ENCODE measurements at places on chromosomes 1 and 21.

DNA sequence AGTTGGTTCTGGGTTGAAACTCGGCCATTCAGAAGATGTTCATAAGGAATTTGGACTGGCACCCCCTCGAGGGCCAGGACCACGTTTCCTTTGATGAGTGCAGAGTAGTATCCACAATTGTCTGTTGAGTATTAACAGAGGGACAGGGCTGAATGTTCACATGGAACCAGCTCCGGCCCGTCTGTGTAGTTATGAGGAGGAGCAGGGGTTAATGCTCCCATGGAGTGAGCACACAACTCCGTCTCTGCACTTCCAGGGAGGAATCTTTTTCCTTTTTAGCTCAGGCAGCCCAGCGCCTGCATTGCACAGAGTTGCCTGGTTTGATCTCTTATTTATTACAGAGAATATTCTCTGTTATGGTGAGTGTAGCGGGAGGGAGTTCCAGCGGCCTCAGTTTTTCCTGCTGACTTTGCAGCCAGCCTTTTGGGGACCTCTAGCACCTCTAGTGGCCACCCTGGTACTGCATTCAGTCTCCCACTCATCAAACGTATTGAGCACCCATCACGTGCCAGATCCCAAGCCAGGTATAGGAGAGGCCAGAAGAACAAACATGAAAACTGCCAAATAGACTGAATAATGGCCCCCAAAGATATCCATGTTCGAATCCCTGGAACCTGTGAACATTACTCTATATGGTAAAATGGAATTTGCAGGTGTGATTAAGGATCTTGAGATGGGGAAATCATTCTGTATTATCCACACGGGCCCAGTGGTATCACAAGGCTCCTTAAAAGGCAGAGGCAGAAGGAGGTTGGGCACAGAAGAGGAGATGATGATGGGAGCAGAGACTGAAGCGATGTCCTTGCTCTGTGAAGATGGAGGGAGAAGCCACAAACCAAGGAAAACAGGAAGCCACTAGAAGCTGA is 167.7 kb upstream of the CSF3R start:
- ATAC-seq = peak; percentile 36

DNA sequence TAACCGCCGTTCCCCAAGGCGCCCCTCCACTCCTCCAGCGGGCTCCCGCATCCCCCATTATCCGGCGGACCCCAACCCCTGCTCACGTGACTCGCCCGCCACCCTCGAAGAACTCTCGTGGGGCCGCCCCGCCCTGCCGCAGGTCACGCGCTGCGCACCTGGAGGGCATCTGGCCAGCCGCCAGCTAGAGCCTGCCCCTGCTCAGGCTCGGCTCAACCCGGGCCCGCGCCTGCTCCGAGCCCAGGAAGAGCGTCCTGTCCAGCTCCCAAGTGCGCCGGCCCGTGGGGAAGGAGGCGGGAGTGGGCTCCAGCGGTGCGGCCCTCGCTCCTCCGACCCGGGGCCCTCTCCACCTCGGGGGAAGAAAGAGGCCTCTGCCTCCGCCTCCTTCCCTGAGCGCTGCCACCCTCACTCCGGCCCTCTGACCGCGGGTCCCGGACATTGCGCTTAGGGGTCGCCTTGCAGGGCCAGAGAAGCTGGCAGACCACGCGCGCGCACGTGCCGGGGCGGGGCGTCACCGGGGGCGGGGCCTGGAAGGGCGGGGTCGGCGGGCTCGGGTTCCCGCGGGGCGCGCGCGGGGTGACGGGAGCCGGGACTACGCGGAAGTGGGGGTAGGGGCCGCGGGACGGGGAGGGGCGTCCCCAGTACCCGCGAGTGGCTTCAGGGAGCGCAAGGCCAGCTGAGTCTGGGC is 28.4 kb downstream of the HMGN2 start:
- ATAC-seq = peak; percentile 88

DNA sequence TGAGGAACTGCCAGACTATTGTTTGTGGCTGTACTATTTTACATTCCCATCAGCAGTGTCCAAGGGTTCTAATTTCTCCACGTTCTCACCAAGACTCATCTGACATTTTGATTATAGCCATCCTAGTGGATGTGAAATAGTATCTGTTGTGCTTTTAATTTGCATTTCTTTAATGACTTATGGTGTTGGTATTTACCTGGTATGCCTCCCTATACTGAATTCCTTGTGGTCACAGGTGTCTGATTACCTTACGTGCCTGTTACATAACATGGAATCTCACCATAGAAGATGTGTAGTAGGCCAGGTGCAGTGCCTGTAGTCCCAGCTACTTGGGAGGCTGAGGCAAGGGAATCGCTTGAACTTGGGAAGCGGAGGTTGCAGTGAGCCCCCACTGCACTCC is 13.5 kb downstream of the ZYG11A start:
- ATAC-seq = no peak

GRCh38 chr1:26127235-26128163 is 15.9 kb downstream of the PDIK1L start:
- ATAC-seq = no peak

GRCh38 chr1:31695327-31695726 is 8.5 kb downstream of the COL16A1 start:
- ATAC-seq = no peak

DNA sequence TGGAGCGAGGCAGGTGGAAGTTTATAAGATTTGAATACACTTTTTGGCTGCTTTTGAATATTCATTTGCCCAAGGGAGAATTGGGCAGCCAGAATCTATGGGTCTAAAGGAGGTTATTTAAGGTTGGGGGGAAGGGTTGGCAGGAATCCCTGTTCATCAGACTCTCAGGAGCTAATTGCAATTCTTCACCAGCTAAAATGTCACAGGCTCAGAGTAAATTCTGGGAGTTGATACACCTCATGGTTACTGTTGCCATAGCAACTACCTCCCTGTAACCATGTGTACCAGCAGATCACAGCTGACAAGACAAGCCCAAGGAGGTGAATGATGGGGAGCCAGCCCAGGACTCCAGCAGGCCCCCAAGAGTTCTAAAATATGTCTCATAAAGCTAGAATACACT is 75.5 kb downstream of the CAMK2N1 start:
- no peak for ATAC-seq

DNA sequence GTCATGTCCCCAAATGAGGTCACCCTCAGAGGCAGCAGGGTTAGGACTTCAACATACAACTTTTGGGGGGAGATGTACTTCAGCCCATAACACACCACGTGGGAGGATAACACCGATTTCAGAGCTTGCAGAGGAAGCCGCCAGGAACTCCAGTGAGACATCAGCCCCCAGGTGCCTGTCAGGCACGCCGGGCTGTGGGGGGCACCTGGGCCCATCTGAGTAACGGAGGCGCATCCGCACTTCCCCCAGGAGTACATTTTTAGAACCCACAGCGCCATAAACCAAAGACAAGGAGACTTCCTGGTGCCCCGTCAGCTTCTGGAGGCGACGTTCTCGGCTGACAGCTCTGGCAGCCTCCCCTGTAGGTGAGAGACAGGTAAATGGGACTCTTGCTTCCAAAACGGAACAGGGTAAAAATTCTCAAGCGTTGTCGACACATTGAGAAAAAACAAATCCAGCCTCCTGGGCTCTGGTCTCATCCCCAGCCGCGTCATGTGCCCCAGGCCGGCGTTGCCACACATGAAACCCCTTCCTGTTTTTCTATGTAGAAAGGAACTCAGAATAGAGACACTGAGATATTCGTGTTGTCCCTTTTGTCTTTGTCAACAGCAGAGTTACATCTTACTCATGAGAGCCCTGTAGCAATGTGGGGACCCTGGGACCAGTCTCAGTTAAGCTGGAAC is 93.3 kb downstream of the PDE9A start:
- ATAC-seq = no peak

GRCh38 chr1:183152180-183152579 is 33.9 kb upstream of the LAMC2 start:
- ATAC-seq = no peak

DNA sequence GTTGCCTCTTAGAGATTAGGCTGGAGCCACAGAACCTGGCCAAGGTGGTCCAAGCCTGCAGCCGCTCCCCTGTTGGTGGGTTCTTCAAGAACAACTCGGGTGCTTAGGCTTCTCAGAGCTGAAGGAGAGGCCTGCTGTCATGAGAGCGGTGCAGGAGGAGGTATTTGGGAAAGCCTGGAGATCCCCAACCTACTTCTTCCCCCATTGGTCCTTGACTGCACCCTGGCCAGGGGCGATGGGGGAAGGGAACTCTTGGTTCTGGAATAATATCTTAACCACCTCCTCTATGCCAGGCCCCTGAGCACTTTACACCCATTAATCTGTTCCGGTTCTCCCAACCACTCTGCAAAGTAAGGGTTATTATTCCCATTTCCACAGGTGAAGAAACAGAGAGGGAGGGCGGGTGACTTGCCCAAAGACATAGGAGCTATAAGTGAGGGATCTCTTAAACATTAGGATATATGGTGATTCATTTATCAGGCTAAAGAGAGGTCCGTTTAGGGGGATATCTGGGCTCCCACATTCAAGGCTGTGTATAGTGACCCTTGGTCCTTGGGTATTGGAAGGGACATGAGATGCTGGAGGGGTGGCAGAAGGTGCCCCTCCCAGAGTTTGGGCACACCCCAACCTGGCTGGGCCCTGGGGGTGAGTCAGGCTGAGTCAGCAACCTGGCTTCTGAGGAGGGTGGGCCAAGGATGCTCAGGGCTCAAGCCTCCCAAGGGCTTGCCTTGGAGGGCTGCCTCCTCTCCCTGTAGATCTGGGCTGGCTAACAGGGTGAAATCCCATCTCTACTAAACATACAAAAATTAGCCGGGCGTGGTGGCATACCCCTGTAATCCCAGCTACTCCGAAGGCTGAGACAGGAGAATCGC is 5.2 kb downstream of the TRNP1 start:
- no peak for ATAC-seq

DNA sequence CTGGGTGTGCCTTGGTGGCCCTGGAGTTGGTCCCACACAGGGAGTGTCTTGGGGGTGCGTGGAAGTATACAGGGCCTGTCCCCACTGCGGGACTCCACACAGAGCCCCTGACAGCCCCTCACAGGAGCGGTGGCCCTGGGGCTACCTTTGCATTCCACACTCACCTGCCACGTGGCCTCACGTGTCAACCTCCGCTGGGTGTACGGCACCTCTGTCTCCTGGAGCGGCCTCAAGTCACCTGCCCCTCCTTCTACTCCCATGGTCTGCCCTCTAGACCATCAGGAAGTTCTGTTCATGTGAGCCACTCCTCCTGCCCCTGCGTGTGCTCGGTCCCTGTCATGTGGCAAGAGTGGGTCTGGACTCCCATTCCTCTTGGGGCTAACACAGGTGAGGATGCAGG is 58.6 kb downstream of the FAAP20 start:
- no peak for ATAC-seq

DNA sequence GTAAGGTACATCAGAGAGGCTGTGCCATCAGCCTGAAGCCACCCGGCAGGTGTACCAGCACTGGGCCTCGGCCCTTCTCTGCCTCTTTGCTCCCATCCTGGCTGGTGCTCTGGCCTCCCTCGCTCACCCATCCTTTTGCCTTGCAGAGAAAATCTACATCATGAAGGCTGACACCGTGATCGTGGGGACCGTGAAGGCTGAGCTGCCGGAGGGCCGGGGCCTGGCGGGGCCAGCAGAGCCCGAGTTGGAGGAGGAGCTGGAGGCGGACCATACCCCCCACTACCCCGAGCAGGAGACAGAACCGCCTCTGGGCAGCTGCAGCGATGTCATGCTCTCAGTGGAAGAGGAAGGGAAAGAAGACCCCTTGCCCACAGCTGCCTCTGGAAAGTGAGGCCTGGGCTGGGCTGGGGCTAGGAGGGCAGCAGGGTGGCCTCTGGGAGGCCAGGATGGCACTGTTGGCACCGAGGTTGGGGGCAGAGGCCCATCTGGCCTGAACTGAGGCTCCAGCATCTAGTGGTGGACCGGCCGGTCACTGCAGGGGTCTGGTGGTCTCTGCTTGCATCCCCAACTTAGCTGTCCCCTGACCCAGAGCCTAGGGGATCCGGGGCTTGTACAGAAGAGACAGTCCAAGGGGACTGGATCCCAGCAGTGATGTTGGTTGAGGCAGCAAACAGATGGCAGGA is 24.5 kb upstream of the TNFRSF1B start:
- ATAC-seq = no peak

DNA sequence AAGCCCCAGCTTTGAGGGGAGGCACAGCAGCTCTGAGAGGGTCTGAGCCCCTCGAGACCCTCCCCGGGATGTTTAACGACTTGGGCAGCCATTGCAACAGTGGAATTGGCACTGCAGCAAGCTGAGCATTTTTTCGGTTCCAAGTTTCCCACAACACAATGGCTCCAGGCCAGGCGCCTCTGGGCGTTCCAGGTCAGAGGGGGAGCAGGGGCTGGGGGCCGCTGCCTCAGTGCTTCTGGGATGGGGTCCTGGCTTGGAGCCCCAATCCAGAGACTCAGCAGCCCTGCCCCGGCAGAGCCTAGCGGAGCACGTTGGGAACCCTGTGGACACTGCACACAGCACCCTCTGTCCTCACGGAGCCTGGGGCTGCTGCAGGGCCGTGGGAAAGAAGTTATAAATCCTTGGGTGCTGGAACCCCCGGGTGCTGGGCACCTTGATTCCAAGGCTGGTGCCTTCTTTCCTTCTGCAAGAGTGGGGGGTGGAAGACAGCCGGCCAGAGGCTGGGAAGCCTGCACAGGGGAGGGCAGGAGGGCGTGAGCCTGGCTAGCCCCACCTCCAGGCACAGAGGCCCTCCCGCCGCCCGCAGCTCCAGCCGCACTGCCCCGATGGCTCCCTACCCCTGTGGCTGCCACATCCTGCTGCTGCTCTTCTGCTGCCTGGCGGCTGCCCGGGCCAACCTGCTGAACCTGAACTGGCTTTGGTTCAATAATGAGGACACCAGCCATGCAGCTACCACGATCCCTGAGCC is 50.1 kb downstream of the COL18A1 start:
- ATAC-seq = peak; percentile 67

- ATAC-seq = no peak
These were observed 914.9 kb upstream of the NCAM2 start for GRCh38 chr21:20083336-20083735.

- ATAC-seq = no peak
These were observed 215.7 kb upstream of the IRF2BP2 start for GRCh38 chr1:234825498-234826165.

- ATAC-seq = no peak
These were observed 640 bp downstream of the JTB start for GRCh38 chr1:153976819-153977249.

GRCh38 chr21:27206368-27206982 is 239.6 kb upstream of the ADAMTS5 start:
- no peak for ATAC-seq

GRCh38 chr1:201264554-201264953 is 18.8 kb upstream of the PKP1 start:
- ATAC-seq = no peak

DNA sequence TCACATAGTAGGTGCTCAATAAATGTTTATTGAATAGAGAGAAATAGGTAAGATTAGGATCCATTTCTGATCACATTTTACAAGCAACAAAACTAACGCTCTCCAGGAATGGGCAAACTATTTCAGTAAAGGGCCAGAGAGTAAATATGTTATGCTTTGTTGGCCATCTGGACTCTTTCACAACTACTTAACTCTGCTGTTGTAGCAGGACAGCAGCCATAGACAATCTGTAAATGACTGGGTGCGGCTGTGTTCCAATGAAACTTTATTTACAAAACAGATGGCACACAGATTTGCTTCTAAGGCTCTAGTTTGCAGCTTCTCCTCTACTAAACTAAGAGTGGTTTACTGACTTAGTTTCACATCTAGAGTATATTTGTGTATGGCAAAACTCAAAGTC is 83.0 kb upstream of the BACH1 start:
- no peak for ATAC-seq

- no peak for ATAC-seq
These were observed 205.0 kb downstream of the TNR start for GRCh38 chr1:175538442-175538841.

- no peak for ATAC-seq
These were observed 11.2 kb downstream of the KANK4 start for GRCh38 chr1:62307895-62308492.

- ATAC-seq = no peak
These were observed 1.0 kb upstream of the TSPEAR start for GRCh38 chr21:44712203-44713028.
